ENCODE measurements at places on chromosomes 3 and 15. TPM values are rescaled to one million over a fixed set of nuclear protein-coding genes. Genes with fewer than 3 reads are reported as not detected.
A peak's percentile ranks its signal among the peaks of the same experiment; 100 is the strongest.

KBTBD12 gene
- not detected for polyA plus RNA-seq

GOLGA8S gene
- 0.02 TPM for polyA plus RNA-seq

- DNase-seq = no peak
Observed at GRCh38 chr15:80252121-80252518, at the start of gene CTXND1. Gene CTXND1, minus strand, starts transcription at chr15:80252213. Its CDS starts 50,264 bp downstream, at chr15:80201949.

GRCh38 chr3:178275793-178276192, 260.4 kb upstream of the KCNMB2 start:
- DNase-seq = no peak

DNA sequence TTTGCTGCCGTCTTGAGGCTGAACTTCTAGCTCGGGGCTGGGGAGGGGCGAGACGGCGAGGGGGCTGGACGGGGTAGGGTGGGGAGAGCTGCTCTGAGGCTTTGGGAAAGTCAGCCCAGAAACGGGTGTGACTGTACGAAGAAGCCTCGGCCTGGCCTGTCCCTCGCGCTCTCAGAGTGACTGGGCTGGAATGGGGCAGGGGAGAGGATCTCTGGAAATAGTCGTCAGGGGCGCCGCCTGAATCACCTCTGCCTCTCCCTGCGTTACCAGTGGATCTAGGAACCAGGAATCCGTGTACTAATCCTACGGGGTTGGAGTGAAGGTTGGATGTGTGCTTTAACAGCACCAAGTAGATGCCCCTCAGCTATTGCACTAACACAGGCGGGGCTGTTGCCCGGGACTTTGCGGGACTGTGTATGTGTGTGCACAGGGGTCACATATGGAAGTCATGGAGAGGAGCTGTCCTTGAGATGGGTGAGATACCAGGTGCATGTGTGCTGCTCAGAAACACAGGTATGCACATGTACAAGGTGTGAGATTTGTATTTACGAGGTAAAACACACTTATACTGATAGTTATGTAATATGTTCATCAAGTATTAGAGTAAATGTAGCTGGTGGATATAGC, 591 bp downstream of the FOXL2NB start:
- DNase-seq = no peak

DNA sequence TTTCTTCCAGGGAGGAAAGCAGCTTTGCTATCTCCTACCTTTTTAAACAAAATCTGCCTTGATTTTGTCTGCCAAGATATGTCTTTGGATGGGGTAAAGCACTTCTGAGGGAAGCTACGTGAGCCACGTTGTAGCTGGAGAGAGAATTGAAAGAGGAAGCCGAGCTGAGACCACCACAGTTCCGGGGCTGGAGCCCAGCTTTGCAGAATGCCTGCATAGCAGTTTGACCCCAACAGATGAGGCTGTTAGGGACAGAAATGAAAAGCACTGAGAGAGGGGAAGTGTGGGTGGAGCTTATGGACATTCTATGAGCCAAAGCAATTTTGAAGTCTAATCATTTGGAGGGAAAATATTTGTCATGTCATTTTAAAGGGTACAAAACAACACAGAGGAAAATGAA, 45.4 kb downstream of the LIPC start:
- DNase-seq = no peak

GRCh38 chr3:43521941-43522340, 99.9 kb downstream of the ANO10 start:
- DNase-seq = no peak

DNA sequence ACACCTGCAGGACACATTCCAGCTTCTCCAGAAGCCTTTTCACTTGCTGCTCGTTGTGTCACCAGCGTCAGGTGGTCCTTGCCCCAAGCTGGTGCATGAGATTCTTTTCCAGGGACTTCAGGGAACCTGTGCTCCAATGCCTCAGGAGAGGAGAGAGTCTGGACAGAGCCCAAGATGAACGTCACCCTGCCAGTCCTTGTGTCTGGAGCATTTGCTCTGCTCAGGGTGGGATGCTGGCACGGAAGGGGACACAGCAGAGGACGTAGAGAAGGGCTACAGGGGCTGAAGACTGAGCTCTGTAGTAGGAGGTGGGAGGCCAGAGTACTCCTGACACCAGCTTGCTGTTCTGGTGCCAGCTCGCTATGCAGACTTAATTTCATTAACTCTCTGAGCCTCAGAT, 262.1 kb downstream of the XXYLT1 start:
- DNase-seq = no peak

- DNase-seq = no peak
Observed at GRCh38 chr15:37979671-37980409, 45.4 kb downstream of the TMCO5A start.

DNA sequence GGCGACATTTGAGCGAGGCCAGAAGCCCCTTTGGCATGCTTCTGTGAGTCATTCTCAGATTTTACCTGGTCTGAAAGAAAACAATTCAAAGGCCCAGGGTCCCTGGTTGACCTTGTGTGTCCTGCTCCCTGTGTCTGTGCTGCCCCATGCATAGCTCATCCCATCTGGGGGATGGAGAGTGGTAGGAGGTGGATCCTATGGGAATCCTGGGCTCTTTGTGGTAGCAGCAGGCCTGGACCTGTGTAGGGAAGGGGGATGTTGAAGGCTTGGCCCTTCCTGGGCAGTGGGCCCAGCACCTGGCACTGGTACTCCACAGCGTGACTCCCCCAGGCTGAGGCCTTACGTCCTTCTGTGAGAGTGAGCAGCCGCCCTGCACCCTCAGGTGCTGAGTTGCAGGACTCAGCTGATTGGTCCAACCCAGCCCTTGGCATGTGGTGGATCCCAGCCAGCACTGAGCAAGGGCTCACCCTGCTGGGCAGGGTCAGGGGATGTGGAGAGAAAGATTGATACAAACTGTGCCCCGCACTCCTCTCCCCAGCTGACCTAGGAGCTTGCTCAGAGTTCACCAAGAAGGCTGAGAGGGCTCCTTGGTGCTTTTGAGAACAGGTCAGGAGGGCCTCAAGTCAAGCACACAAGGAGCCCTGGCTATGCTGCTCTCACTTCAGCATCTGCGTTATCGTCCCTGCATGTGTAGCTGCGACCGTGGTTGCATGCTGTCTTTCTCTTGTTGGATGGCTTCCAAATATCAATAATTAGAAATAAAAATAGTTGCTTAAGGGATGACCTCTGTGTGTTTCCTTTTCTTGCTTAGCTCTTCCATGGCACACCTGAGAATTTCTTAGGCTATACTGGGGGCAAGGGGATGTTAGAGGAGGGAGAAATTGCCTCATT, 21.4 kb upstream of the JMJD7 start:
- peak; percentile 90 for DNase-seq
